ENCODE measurements at places on chromosomes 16 and 17.

- H3K27me3 ChIP-seq: peaks cover 5% of the 10 kb centered on the region
- H3K4me3 ChIP-seq: no peak within 1 kb of the TSS
- DNase-seq: peak; percentile 74
- H3K36me3 ChIP-seq: no peaks in the 10 kb centered on the region
Observed at GRCh38 chr16:71526111-71526631, at the start of gene CHST4. CHST4 (plus strand) TSS chr16:71526426; CDS start chr16:71536678, 10,252 bp downstream.

DNA sequence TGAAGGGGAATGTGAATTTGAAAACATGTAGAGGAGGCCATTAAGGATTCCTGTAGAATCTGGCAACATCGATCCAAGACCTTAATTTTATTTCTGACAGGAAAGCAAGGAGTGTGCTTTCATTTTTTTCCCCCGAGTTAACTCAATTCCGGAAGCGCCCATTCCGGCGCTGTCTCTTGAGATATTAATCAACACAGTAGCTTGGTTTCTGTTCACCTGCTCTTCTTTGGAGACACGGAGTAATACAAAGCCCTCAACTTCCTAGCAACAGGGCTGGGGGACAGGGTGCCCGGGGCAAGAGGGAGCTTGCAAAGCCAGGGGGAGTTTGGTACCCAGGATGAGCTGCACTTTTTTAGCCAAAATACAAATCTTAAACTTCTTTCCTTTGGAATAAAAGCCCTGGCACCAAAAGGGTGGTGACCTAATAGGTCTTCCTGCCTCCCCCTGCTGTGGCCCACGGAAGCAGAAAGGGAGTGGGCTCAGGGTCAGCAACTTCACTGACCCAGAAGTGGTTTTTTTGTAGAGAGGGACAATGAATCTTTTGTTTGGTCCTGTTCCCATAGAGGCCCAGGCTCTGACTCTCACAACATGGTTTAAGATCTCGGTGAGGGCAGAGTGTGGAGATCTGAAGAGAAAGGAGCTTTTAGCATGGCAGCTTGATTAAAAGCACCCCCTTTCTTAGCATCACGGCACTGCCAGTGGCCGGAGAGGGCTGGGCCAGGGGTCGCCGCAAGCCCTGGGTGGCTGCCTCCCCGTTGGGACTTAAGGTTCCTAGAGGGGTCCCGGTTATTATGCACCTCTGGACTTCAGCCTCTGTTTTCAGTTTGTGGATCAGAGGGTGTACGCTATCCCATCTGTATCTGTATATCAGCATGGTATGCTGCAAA, 207.3 kb downstream of the CCDC182 start:
- no peak overlapping the region for H3K4me3 ChIP-seq
- no peak overlapping the region for H3K27ac ChIP-seq
- H3K4me1 ChIP-seq: peaks cover 49% of the 10 kb centered on the region
- DNase-seq: peak; percentile 34
- H3K36me3 ChIP-seq: no peaks in the 10 kb centered on the region

DNA sequence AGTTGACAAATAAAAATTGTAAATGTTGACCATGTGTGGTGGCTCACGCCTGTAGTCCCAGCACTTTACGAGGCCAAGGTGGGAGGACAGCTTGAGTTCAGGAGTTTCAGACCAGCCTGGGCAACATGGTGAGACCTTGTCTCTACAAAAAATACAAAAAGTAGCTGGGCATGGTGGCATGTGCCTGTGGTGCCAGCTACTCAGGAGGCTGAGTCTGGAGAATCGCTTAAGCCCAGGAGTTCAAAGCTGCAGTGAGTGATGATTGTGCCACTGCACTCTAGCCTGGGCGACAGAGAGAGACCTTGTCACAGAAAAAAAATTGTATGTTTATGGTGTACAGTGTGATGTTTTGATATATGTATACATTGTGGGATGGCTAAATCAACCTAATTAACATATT, 119.6 kb downstream of the NPIPB5 start:
- no peak overlapping the region for H3K27ac ChIP-seq
- no peaks in the 10 kb centered on the region for H3K36me3 ChIP-seq
- H3K4me3 ChIP-seq: no peak overlapping the region
- no peaks in the 10 kb centered on the region for H3K4me1 ChIP-seq

DNA sequence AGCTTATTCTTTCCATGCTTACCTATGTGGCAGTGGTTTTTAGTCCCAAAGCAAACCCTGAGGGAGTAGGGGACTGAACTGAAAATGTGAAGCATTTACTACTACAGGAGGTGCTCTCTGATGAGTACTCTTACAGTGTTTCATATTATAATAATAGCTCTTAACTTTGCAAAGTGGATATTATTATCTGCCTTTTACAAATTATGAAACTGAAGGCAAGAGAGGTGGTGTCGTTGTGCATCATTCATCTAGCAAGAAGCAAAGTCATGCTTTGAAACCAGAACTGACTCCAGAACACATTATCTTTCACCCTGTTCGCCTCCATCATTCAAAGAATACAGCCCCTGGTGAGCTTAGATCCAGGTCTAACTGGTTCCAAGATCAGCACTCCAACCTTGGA, 8.2 kb upstream of the KCNH6 start:
- no peak overlapping the region for H3K27ac ChIP-seq
- no peaks in the 10 kb centered on the region for H3K4me1 ChIP-seq
- DNase-seq: no peak
- H3K36me3 ChIP-seq: no peaks in the 10 kb centered on the region

- no peaks in the 10 kb centered on the region for H3K27me3 ChIP-seq
- H3K4me1 ChIP-seq: peaks cover 13% of the 10 kb centered on the region
- DNase-seq: peak; percentile 41
- no peak overlapping the region for H3K27ac ChIP-seq
- H3K36me3 ChIP-seq: no peaks in the 10 kb centered on the region
- no peak overlapping the region for H3K4me3 ChIP-seq
Observed at GRCh38 chr17:49505854-49506253, 10.8 kb downstream of the NGFR start.

- no peaks in the 10 kb centered on the region for H3K4me1 ChIP-seq
- peaks cover 8% of the 10 kb centered on the region for H3K27me3 ChIP-seq
- H3K27ac ChIP-seq: no peak overlapping the region
- DNase-seq: no peak
- no peak overlapping the region for H3K4me3 ChIP-seq
Observed at GRCh38 chr17:39732586-39732985, 2.3 kb upstream of the MIEN1 start.

- no peak overlapping the region for H3K27ac ChIP-seq
- H3K36me3 ChIP-seq: no peaks in the 10 kb centered on the region
- DNase-seq: no peak
- H3K4me1 ChIP-seq: peaks cover 20% of the 10 kb centered on the region
- no peaks in the 10 kb centered on the region for H3K27me3 ChIP-seq
- no peak overlapping the region for H3K4me3 ChIP-seq
Observed at GRCh38 chr16:64253525-64253924, 868.3 kb downstream of the CDH11 start.

DNA sequence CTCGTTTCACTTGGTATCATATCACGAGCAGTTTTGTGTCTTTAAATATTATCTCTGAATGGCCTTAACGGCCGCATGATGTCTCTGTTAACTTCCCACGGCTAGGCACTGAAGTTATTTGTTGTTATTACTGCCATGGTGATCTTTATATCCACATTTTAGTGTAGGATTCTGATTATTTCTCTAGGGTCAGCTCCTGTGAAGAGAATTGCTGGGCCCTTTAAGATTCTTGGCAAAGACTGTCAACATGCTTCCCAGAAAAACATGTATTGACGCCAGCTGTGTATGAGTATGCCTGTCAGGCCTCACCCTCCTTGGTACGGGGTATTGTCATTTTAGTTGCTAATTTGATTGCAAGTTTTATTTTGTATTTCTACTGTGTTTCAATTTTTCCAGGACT, 263.5 kb downstream of the SNX29 start:
- no peaks in the 10 kb centered on the region for H3K27me3 ChIP-seq
- no peak overlapping the region for H3K27ac ChIP-seq

GRCh38 chr16:48334325-48334724, 50.9 kb downstream of the SIAH1 start:
- no peak for DNase-seq
- no peak overlapping the region for H3K27ac ChIP-seq
- H3K27me3 ChIP-seq: no peaks in the 10 kb centered on the region
- no peak overlapping the region for H3K4me3 ChIP-seq
- H3K36me3 ChIP-seq: peaks cover 23% of the 10 kb centered on the region

- peaks cover 4% of the 10 kb centered on the region for H3K36me3 ChIP-seq
- no peak for DNase-seq
- peak overlapping the region; percentile 99 for H3K27ac ChIP-seq
Observed at GRCh38 chr17:49690256-49690655, 12.4 kb upstream of the SPOP start.

DNA sequence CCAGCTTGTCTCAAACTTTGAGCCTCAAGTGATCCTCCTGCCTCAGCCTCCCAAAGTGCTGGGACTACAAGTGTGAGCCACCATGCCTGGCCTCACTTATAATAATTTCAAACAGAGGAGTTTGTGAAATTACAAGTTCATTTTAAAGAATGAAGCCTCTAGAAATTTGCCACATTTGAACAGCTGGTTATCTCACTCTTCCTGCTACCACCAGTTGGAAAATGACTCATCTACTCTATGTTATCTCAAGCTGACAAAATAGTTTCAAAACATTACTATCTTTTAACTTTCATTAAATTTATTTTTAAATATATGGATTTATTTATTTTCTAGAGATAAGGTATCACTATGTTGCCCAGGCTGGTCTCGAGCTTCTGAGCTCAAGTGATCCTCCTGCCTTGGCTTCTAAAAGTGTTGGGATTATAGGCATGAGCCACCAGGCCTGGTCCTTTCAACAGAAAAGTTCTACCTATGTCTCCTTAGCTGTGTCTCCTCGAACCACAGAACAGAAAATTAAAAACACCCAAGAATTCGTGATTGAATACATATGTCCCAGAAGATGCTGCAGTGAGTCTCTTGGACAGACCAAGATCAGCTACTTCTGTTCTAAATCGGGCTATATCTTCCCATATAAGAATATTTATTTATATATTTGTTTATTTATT, 47.6 kb downstream of the MYH13 start:
- peaks cover under 1% of the 10 kb centered on the region for H3K27me3 ChIP-seq
- no peak for DNase-seq
- no peak overlapping the region for H3K4me3 ChIP-seq
- no peaks in the 10 kb centered on the region for H3K36me3 ChIP-seq

GRCh38 chr17:80005360-80006338, 30.0 kb downstream of the TBC1D16 start:
- no peaks in the 10 kb centered on the region for H3K4me1 ChIP-seq
- H3K36me3 ChIP-seq: no peaks in the 10 kb centered on the region
- H3K27me3 ChIP-seq: no peaks in the 10 kb centered on the region
- H3K4me3 ChIP-seq: peak overlapping the region; percentile 12

DNA sequence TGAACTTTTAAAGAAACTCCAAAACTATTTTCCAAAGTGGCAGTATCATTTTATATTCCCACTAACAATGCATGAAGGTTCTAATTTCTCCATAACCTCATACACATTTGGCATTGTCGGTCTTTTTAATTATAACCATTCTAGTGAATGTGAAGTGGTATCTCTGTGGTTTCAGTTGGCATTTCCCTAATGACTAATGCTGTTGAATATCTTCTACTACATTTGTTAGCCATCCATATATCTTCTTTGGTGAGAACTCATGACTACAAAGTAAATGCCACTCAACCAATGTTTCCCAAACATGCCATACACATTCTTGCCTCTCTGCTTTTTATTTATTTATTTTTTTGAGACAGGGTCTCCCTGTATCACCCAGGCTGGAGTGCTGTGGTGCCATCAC, 31.7 kb upstream of the TAOK1 start:
- H3K27ac ChIP-seq: peak overlapping the region; percentile 76
- peak; percentile 49 for DNase-seq
- peaks cover 10% of the 10 kb centered on the region for H3K4me1 ChIP-seq
- no peak overlapping the region for H3K4me3 ChIP-seq

GRCh38 chr16:54620197-54620596, 310.5 kb upstream of the IRX5 start:
- H3K27ac ChIP-seq: no peak overlapping the region
- peaks cover 7% of the 10 kb centered on the region for H3K4me1 ChIP-seq

GRCh38 chr17:16364625-16365024, 11.4 kb upstream of the CENPV start:
- no peak for DNase-seq
- H3K4me1 ChIP-seq: no peaks in the 10 kb centered on the region
- no peak overlapping the region for H3K4me3 ChIP-seq
- no peak overlapping the region for H3K27ac ChIP-seq
- no peaks in the 10 kb centered on the region for H3K27me3 ChIP-seq

DNA sequence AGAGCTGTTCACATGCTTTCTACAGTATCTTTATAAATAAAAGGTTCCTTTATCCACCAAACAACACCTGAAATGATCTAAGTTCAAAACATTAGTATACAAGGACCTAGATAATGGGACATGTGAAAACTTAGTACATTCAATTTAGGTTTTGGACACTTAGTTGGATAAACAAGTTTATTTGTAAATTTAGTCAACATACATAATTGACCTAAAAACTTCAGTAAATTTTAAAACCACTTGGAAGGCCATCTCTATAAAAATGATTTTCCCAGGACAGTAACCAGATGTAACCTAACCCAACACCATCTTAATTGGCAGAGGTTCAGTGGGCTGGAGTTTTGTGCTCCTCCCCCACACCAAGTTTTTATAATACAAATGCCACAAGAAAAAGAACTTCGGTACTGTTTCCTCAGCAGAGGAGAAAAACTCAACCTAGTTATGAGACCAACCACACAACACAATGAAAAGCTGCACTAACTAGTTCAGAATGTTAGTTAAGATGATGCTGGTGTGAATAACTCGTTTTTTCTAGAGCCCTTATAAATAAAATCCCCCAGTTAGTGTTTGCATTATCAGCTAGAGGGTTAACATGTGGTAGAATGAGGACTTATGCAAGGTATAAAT, 7.2 kb upstream of the UNK start:
- peaks cover 27% of the 10 kb centered on the region for H3K36me3 ChIP-seq
- peak overlapping the region; percentile 36 for H3K27ac ChIP-seq
- peaks cover 13% of the 10 kb centered on the region for H3K4me1 ChIP-seq
- H3K4me3 ChIP-seq: peak overlapping the region; percentile 98

GRCh38 chr17:69524854-69525253, 110.4 kb downstream of the MAP2K6 start:
- no peak overlapping the region for H3K27ac ChIP-seq
- no peaks in the 10 kb centered on the region for H3K4me1 ChIP-seq
- H3K36me3 ChIP-seq: no peaks in the 10 kb centered on the region
- H3K4me3 ChIP-seq: no peak overlapping the region
- H3K27me3 ChIP-seq: no peaks in the 10 kb centered on the region
- no peak for DNase-seq

- no peaks in the 10 kb centered on the region for H3K27me3 ChIP-seq
- peaks cover 11% of the 10 kb centered on the region for H3K36me3 ChIP-seq
- H3K4me1 ChIP-seq: no peaks in the 10 kb centered on the region
- DNase-seq: no peak
Observed at GRCh38 chr16:2078691-2079090, 30.9 kb downstream of the TSC2 start.

- DNase-seq: no peak
- H3K4me1 ChIP-seq: no peaks in the 10 kb centered on the region
- no peak overlapping the region for H3K4me3 ChIP-seq
Observed at GRCh38 chr17:62760059-62760944, 47.8 kb downstream of the MARCHF10 start.

GRCh38 chr17:36535669-36536081, 888 bp downstream of the PIGW start:
- peak overlapping the region; percentile 67 for H3K4me3 ChIP-seq
- H3K27me3 ChIP-seq: no peaks in the 10 kb centered on the region
- H3K4me1 ChIP-seq: no peaks in the 10 kb centered on the region
- peaks cover 5% of the 10 kb centered on the region for H3K36me3 ChIP-seq
- H3K27ac ChIP-seq: peak overlapping the region; percentile 86
